CD4-positive, alpha-beta T cell treated with Interleukin-17A for 1 hour (primary cell): ENCODE measurements at places on chromosomes 7 and 10.

DNA sequence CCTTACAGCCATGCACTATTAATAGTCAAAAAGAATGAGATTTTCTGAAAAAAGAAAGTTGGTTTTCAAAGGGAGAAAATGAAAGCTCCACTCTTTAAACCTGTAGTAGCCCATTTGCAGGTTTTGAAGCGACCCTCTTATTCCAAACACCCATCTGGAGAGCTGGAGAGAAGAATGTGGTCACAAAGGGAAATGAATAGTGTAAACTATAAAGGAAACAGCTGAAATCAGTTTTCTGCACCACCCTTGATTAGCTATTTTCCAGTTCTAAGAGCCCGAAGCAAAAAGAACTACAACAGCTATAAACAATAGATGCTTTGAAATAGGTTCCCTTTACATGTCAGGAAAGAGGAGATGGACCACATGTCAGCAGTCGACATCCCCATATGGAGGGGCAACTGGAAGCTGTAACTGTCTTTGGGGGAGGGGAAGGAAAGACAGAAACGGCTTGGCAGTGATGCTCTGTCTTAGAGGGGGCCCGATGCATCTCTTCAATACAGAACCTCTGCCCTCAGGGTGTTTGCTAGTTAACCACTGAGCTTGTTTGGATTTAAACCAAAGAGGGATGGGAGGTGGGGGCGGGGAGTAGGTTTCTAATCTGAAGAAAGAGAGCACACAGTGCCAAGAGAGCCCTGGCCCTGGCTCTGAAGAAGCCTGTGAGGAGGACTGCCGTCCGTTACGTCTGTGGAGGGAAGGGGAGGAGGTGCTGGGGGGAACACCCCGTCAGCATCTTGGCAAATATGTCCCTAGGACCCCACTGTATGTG, 55.3 kb downstream of the CPVL start:
- DNase-seq = peak; percentile 4

DNA sequence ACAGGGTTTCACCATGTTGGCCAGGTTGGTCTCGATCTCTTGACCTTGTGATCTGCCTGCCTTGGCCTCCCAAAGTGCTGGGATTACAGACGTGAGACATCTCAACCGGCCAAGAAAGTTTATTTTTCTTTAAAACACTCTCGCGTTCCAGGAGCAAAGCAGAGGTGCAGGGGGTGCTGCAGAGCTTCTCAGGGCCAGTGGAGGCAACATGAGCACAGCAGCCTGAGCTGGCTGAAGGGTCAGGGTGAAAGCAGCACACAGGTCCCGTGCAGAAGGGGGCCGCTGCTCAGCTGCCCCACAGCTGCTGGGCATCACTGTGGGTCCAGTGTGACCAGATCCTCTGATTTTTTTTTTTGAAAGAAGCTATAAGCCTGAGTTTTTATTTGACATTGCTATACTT, 46.1 kb downstream of the EPHB4 start:
- no peak for DNase-seq

DNA sequence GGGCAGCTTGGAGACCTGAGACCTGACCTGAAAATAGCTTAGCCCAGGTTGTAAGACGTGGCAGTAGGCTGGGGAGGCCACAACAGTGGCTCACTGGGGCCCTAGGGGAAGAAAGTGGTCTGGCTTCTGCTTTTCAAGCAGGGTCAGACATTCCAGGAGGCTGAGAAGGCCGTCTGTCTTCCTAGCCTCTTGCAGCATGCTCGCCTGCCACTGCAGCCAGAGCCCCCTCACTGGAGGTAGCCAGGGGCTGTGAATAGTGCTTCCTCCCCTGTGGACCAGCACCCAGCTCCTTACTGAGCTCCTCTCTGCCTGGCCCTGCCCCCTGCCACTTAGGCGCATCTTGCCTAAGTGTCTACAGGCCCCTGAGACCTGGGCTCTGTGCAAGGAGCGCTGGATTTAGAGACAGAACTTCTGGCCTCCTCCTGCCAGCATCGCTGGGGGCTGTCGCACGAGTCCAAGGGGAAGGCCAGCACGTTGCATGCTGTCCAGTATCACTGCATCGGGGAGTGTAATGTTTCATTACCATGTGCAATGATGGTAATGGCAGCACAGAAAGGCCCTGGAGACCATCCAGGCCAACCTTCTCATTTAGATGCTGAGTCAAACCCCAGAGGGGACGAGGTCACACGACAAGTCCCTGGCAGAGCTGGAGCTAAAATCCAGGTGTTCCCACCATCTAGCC, 12.7 kb downstream of the ZMIZ1 start:
- DNase-seq = no peak

DNA sequence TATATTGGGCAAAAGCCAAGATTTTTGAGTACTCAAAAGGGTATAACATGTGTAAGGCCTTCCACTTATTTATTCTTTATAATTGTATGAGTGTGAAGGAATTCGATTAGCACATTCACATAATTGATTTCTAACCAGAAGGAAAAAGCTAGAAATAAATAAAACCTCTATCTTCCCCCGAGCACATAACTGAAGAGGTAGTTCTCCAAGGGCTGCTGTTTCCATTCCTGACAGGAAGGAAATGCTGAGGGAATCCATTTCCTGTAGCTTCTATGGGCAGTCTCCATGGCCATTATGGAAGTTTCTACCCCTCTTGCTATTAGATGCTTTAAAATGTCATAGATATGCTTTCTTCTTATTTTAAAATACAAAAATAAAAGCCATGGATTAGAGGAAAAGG, 70.5 kb upstream of the ABCB5 start:
- no peak for DNase-seq

GRCh38 chr7:147012666-147013065, 896.1 kb downstream of the CNTNAP2 start:
- no peak for DNase-seq

GRCh38 chr10:30436671-30437030, 2.7 kb downstream of the MAP3K8 start:
- DNase-seq = no peak

GRCh38 chr10:89867964-89868363, 166.6 kb downstream of the KIF20B start:
- DNase-seq = no peak

GRCh38 chr7:65251851-65252620, 121.6 kb upstream of the ZNF92 start:
- DNase-seq = peak; percentile 49

GRCh38 chr7:28083164-28083997, 97.2 kb downstream of the JAZF1 start:
- no peak for DNase-seq

GRCh38 chr10:89216056-89216455, 8.9 kb upstream of the CH25H start:
- DNase-seq = no peak

DNA sequence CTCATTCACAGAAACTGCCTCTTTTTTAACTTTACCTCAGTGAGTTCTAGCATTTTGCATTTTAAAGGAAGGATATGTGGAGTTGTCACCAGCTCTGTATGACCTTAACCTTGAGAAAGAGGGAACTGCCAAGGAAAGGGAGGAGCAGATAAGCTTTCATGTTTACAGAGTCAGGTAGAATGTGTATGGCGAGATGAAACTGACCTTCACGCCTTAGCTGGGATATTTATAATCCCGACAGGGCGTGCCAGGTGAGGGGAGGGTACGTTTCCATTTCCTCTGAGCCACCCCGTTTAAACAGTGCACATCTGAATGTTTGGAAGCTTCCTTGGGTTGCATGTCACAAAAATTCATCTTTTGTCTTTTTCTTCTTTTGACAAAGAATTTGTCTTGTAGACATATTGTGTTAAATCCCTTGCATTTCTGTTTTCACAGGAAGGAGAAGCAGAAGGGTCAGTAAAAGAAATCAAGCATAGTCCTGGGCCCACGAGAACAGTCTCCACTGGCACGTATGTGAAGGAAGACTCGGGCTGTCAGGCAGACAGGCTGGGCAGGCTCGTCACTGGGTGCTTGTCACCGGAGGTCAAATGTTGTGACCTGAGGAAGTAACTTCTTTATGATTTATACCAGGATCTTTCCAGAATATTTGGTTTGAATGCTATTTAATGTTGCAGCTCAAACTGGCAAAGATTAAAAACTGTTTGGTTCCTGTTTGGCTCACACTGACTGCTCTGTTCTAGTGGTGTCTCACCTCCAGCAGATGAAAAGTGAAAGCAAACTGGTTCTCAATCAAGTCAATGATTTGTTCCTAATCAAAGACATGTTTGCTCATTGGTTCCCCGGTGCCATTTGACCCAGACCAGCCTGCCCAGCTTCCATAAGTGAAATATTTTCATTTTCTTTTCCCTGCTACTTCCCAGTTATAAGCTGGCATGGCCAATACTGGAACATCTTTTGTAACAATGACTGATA, 16.2 kb downstream of the OPTN start:
- peak; percentile 65 for DNase-seq

- DNase-seq = no peak
Observed at GRCh38 chr7:66920256-66920655, 769 bp upstream of the TMEM248 start.

DNA sequence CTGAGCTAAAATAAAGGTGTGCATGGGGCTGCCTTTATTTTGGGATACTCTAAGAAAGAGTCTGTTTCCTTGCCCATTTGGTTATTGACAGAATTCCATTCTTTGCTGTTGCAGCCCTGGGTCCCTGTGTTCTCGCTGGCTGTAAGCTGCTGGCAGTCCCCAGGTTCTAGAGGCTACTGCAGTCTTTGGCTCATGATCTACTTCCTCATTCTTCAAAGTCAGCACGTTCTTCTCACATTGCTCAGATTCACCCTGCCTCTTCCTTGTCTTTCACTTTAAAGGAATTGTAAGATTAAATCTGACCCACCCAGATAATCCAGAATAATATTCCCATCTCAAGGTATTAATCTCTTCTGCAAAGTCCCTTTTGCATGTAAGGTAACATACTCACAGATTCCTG, 620.3 kb downstream of the CCSER2 start:
- DNase-seq = no peak

GRCh38 chr10:131817866-131818509, 82.8 kb upstream of the PPP2R2D start:
- no peak for DNase-seq

DNA sequence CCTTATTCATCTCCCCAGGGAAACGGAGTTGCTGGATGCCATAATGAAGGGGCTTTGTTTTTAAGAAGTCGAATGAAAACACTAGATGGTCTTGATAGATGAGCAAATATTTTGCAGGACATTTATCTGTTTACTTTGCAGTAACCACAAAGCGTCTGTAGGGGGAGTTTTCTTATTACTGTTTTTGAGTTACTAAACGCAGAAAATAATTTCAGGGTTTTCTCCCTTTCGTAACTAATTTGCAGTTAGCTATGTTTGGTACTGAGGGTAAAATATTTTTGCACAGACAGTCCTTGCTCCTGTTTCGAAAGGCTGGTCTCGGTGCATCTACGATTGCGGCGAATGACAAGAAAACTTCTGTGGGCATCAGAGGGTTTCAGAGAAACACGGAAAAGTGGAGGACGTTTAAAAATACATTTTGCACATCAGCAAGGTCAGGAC, 505.6 kb upstream of the MKI67 start:
- DNase-seq = peak; percentile 2

- no peak for DNase-seq
Observed at GRCh38 chr10:133361227-133361626, 3.4 kb upstream of the FUOM start.

GRCh38 chr7:46774515-46774914, 807.4 kb downstream of the TNS3 start:
- no peak for DNase-seq

DNA sequence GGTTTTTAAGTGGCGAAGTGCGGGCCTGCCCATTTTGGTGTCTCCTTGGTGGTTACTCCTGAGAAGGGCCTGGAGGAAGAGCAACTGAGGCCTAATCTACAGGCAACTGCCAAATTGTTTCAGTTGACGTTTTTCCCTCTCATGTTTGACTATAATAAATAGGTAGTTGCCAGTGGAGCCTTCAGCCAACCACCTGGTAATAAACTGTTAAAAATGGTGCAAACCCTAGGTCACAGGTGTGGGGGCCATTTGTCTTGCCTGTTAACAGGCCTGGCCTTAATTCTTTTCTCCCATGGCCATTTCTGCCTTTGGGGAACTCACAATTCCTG, 3.7 kb downstream of the IKZF1 start:
- peak; percentile 29 for DNase-seq

DNA sequence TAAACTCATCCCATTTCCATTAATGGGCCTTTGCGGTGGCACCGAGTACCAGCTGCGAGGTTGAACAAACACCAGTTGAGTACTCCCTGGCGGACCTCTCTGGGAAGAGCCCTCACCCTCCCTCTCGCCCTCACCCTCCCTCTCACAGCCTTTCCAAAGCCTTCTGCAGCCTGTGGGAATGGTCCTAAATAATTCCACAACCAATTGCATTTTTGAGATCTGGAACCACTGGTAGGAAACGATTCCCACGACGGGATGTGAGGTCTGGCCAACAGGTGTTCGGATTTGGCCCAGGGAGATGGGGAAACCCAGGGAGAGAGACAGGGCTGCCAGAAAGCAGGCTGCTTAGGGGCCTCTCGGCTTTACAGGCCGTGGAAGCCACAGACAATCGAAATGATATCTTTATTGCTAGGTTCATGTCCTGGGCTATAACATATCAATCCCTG, 5.3 kb downstream of the PTF1A start:
- no peak for DNase-seq

DNA sequence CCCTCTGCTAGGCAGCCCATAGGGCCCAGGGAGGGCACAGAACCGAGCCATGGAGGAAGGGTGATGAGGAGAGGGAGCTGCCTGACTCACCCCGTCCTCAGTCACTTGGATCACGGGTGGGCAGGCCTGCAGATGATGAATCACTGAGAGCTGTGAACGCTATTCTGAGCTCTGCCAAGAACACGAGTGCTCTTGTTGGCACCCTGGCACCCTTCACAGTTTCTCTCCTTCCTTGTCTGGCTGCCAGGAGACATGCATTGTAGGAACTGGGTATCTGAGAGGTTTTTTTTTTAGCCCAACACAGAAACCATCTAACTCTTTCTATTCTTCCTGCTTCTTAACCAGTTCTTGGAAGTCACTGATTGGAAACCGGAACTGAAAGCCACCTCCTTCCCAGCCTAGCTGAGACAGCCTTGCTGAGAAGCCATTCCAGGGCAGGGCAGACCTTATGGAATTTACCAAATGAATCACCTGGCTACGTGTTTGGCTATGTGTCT, 82.1 kb downstream of the SLC37A3 start:
- no peak for DNase-seq

DNA sequence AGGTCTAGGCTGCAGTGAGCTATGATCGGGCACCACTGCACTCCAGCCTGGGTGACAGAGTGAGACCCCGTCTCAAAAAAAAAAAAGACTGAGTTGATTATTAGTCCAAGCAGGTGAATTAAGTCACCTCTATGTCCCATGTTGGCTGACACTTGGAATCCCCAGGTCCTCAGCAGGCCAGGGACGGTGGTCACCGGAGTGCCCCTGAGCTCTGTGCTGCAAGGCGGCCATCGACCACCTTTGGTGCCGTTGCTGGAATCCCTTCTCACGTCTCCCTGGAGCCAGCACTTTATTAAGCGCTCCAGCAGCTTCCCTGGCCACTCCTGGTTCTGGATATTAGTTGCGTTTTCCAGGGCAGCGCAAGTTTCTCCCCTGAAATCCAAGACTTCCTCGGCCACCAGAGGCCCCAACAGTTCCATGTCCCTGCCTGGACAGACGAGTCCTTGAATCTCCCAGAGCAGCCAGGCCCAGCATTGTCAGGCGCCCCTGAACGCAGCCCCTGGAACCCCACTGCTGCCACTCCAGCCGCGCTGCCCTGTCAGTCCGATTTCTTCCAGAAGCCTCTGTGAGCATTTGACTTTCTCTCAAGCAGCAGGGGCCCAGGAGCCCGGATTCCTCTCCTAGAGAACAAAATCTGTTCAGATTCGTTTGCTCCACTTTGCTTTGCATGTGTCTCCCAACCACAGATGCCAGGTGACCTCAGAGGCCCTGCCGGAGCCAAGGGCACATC, 38.4 kb upstream of the FOXL3 start:
- no peak for DNase-seq

- DNase-seq = no peak
Observed at GRCh38 chr7:143269251-143269650, 6.0 kb downstream of the GSTK1 start.

GRCh38 chr10:31759124-31759798, 169.4 kb downstream of the ARHGAP12 start:
- peak; percentile 51 for DNase-seq
